Type B pancreatic cell (in vitro differentiated cells): ENCODE measurements at places on chromosomes 3 and 15. TPM values are rescaled to one million over a fixed set of nuclear protein-coding genes. Genes with fewer than 3 reads are reported as not detected.

GRCh38 chr3:113730550-113730949 is 15.5 kb downstream of the NAA50 start:
- peaks cover 13% of the 10 kb centered on the region for H3K36me3 ChIP-seq
- no peak overlapping the region for H3K27ac ChIP-seq
- no peak overlapping the region for H3K4me3 ChIP-seq
- peaks cover 5% of the 10 kb centered on the region for H3K4me1 ChIP-seq

DNA sequence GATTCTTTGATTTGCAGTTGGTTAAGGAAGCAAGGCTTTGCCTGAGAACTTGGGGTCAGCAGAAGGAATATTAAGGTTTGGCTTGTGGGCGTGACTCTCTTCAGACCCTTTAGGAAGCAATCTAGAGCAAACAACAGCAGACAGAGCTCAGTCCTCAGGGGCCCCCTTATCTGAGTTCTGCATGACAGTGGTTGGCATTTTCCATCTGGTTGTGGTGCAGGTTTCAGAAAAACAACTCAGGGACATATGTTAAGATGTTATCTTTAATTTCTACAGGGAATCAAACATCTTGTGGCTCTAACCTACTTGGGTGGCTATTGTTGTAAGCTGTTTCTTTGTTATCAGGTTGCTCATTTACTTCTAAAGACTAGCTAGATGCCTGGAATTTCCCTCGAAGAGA is 141.4 kb downstream of the VPS8 start:
- H3K27me3 ChIP-seq, result no peaks in the 10 kb centered on the region
- H3K4me1 ChIP-seq, result peaks cover 9% of the 10 kb centered on the region
- H3K27ac ChIP-seq, result no peak overlapping the region
- no peak overlapping the region for H3K4me3 ChIP-seq

DNA sequence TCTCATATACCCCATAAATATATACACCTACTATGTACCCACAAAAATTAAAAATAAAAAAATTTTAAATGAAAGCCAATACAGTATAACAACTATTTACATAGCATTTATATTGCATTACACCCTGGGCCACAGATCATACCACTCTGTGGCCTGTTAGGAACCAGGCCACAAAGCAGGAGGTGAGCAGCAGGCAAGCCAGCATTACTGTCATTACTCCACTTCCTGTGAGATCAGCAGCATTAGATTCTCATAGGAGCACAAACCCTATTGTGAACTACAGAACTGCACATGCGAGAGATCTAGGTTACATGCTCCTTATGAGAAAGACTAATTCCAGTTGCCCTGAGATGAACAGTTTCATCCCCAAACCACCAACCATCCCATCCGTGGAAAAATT is 17.4 kb downstream of the FILIP1L start:
- no peaks in the 10 kb centered on the region for H3K27me3 ChIP-seq
- no peak overlapping the region for H3K4me3 ChIP-seq
- no peak overlapping the region for H3K27ac ChIP-seq

The ZNF660 gene
- total RNA-seq, result 4.0 and 19.2 TPM in 2 replicates
